Nucleus accumbens (tissue), 56 donors: ENCODE measurements at places on chromosomes 16 and 17.
A peak's percentile ranks its signal among the peaks of the same experiment; 100 is the strongest.

GRCh38 chr16:13036600-13036999 is 135.2 kb downstream of the SHISA9 start:
- no peak for DNase-seq

- no peak for DNase-seq
These were observed 48.1 kb downstream of the MYO18A start for GRCh38 chr17:29131814-29132682.

DNA sequence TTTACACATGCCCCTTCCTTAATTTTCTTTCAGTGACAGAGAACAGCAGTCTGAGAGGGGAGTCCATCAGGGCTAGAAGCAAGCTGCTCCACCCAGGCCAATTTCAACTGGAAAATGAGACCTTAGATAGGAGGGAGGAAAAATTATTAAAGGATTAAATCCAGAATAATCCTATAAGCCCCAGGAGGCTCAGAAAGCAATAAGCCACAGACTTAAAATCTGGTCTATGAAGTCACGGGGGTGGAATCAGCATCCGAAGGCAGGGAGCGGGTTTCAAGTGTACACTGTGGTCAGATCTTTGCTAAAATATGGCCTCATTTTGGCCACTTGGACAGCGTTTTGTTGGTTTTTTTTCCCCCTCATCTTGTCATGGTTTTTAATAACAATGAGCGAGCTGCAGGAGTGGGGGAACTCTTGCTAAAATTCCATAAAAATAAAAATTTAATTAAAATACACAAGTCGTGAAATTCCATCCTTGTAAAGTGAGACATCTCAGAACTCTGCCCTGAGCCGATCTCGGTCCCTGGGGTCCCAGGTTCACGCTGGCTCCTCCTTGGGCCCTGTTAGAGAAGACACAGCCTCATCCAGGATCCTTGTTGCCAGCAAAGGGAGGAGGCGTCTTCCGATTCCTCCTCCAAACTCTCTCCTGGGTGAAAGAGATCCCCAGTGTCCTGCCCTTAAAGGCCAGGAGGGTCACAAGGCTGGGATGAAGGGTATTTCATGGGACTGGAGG is 51.6 kb upstream of the ETV4 start:
- no peak for DNase-seq

- peak; percentile 1 for DNase-seq
These were observed 122.1 kb downstream of the SKAP1 start for GRCh38 chr17:48307814-48308411.

- DNase-seq = peak; percentile 36
These were observed 16.8 kb upstream of the PLLP start for GRCh38 chr16:57301126-57301817.

DNA sequence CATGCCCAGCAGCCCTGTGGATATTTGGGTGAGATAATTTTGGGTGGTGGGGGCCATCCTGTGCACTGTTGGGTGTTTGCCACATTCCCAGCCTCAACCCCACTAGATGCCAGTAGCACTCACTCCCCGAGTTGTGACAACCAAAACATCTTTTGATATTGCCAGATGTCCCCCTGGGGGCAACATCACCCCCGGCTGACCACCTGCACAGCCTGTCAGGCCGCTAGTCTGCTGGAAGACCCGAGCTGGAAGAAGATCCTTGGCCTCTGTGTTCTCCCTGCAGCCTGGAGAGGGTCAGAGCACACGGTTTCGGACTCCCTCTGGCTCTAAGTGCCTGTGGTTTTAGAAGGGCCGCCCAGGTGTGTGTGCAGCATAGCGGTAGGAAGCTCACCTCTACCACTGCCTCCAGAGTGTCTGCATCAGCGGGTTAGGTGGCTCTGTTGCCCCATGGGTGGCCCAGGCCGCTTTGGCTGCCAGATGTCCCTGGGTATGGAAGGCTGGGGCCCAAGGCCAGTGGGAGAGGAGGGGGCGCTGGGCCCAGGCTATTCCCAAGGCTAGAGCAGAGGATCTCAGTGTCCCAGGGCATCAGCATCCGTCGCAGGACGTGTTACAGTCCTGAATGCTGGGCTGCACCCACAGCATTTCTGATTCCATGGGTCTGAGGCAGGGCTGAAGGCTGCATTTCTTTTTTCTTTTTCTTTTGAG is 195.8 kb upstream of the GSE1 start:
- DNase-seq = no peak

GRCh38 chr17:32943206-32943605 is 15.3 kb downstream of the TMEM98 start:
- no peak for DNase-seq
